ENCODE measurements at places on chromosomes 16 and 17.

DNA sequence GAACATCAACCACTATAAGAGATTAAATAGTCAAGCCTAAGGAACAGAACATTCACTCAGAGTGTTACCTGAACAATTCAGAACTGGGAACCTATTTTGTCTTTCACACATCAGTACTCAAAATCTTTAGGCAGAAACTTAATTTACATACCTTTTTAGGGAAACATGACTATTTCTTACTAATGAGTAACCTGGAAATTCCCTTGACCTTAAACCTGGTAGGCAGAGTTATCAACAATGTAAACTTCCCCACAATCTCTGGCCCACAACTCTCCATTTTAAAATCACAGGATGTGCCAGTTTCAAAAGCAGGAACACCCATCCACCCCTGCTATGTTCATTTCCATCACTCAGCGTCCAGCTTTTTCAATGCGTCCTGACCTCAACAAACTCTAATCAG is 132.9 kb upstream of the ANKFN1 start:
- H3K36me3 ChIP-seq, result no peaks in the 10 kb centered on the region
- H3K4me1 ChIP-seq, result no peaks in the 10 kb centered on the region
- H3K27ac ChIP-seq, result no peak overlapping the region
- H3K27me3 ChIP-seq, result no peaks in the 10 kb centered on the region
- DNase-seq, result no peak
- no peak overlapping the region for H3K4me3 ChIP-seq

GRCh38 chr17:67386965-67387551 is 10.0 kb downstream of the PITPNC1 start:
- H3K4me3 ChIP-seq, result no peak overlapping the region
- no peaks in the 10 kb centered on the region for H3K36me3 ChIP-seq
- H3K4me1 ChIP-seq, result peaks cover 3% of the 10 kb centered on the region
- no peak overlapping the region for H3K27ac ChIP-seq
- DNase-seq, result no peak

- H3K36me3 ChIP-seq, result no peaks in the 10 kb centered on the region
- H3K4me3 ChIP-seq, result no peak overlapping the region
- DNase-seq, result no peak
- no peak overlapping the region for H3K27ac ChIP-seq
Observed at GRCh38 chr16:55562936-55563335, 3.5 kb upstream of the CAPNS2 start.

DNA sequence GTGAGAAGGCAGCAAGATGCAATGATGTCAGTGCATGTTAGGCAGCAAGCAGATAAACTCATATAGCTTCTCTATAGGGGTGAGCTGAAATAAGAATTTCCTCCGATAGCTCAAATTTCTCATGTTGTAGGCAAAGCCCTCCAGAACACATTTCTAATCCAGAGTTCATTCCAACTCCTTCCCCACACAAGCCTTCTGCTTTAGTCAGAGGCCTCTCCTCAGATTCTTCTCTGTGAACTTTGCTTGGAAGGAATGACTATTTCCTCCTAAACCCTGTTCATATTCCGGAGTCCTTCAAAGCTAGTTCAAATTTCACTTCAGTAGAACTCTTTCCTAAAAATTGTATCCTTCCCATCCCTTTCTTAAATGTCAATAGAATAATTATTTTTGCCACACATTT is 144.8 kb downstream of the KCNJ2 start:
- no peak overlapping the region for H3K4me3 ChIP-seq
- no peaks in the 10 kb centered on the region for H3K27me3 ChIP-seq
- no peak for DNase-seq
- no peaks in the 10 kb centered on the region for H3K4me1 ChIP-seq

DNA sequence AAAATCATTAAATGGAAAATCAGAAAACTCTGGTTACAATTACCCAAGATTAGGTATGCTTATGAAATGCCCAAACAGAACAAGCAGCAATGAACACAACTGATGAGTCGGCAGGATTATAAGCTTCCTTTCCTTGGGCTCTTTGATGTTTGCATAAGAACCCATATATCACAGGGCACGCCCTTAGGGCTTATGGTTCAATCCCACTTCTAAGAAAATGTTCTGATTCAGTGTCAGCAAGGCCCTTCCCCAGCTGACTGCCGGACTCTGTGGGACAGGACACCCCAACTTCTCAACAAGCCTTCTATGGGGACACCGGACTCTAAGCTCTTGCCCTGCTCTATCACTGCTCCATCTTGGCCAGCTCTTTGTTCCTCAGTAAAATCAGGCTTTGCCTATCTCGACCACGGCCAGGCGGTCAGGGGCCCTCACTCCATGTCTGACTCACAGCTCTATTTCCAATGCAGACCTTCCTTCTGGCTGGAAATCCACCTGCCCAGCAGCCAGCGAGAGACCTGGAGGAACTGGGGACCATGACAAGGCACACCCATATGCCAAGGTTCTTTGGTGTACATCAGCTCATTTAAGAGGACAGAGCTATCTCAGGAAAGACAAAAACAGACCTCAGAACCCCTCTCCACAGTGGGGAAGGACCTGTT is 26.8 kb downstream of the LITAFD start:
- H3K27me3 ChIP-seq, result no peaks in the 10 kb centered on the region
- no peaks in the 10 kb centered on the region for H3K4me1 ChIP-seq
- no peak overlapping the region for H3K4me3 ChIP-seq

- DNase-seq, result no peak
- H3K36me3 ChIP-seq, result no peaks in the 10 kb centered on the region
- H3K4me1 ChIP-seq, result no peaks in the 10 kb centered on the region
Observed at GRCh38 chr16:77885571-77886295, 97.4 kb downstream of the VAT1L start.

- H3K27ac ChIP-seq, result no peak overlapping the region
- H3K27me3 ChIP-seq, result no peaks in the 10 kb centered on the region
- DNase-seq, result no peak
- H3K36me3 ChIP-seq, result no peaks in the 10 kb centered on the region
Observed at GRCh38 chr17:61253937-61254574, 145.6 kb upstream of the TBX2 start.

DNA sequence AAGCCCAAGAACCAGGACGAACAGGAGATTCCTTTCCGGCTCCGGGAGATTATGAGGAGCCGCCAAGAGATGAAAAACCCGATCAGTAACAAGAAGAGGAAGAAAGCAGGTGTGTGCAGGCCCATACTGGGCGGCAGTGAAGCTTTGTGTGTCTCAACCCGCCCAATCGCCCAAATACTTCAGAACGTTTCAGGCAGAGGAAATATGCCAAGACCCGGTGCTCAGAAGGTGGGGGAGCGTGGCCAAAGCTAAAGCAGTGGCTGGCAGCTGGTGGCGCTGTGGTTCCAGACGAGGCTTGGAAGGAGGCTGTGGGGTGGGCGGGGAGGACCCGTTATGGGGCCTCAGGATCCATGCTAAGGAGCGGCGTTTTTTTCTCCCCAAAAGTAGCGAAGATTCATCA is 1.2 kb downstream of the CCDC137 start:
- peaks cover 12% of the 10 kb centered on the region for H3K4me1 ChIP-seq
- no peaks in the 10 kb centered on the region for H3K27me3 ChIP-seq

DNA sequence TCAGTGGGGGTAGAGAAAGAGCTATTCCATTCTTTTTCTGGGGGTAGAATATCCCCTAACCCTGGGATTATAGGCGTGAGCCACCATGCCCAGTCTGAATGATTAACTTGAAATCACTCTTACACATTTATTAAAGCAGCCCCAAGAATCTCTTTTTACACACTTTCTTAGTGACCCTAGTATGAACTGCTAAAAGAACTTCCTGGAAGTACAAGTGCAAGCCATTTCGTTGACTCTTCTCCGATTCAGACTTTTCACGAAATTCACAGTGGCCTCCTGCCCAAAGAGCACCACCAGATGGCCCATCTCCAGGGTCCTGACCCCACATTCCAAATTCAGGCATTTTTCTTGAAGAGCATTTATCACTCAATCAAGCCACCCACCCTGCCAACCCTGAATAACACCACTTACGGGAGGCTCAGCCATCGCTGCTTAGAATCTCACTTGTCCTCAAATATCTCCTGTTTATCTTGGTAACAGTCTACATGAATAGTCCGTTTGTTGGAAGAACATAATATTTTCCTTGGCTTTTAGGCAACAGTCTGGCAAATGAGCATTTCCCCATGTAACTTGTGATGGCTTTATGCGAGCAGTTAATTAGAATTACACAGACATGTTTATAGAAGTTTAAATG is 28.0 kb downstream of the ZNF423 start:
- no peak overlapping the region for H3K27ac ChIP-seq
- DNase-seq, result no peak
- H3K4me3 ChIP-seq, result no peak overlapping the region
- H3K36me3 ChIP-seq, result no peaks in the 10 kb centered on the region
- no peaks in the 10 kb centered on the region for H3K27me3 ChIP-seq
- peaks cover 10% of the 10 kb centered on the region for H3K4me1 ChIP-seq

GRCh38 chr17:34318474-34318873 is 761 bp upstream of the CCL8 start:
- H3K27me3 ChIP-seq, result no peaks in the 10 kb centered on the region
- no peak for DNase-seq
- no peaks in the 10 kb centered on the region for H3K36me3 ChIP-seq
- H3K4me3 ChIP-seq, result no peak overlapping the region
- H3K4me1 ChIP-seq, result no peaks in the 10 kb centered on the region

- H3K36me3 ChIP-seq, result no peaks in the 10 kb centered on the region
- no peak within 1 kb of the TSS for H3K27ac ChIP-seq
- peak within 1 kb of the TSS; percentile 22 for H3K4me3 ChIP-seq
- peaks cover 3% of the 10 kb centered on the region for H3K4me1 ChIP-seq
- DNase-seq, result no peak
- no peaks in the 10 kb centered on the region for H3K27me3 ChIP-seq
Observed at GRCh38 chr17:64020056-64020766, at the start of gene ICAM2. Gene ICAM2, minus strand, starts transcription at chr17:64020633. Its CDS starts 13,942 bp downstream, at chr17:64006691.

DNA sequence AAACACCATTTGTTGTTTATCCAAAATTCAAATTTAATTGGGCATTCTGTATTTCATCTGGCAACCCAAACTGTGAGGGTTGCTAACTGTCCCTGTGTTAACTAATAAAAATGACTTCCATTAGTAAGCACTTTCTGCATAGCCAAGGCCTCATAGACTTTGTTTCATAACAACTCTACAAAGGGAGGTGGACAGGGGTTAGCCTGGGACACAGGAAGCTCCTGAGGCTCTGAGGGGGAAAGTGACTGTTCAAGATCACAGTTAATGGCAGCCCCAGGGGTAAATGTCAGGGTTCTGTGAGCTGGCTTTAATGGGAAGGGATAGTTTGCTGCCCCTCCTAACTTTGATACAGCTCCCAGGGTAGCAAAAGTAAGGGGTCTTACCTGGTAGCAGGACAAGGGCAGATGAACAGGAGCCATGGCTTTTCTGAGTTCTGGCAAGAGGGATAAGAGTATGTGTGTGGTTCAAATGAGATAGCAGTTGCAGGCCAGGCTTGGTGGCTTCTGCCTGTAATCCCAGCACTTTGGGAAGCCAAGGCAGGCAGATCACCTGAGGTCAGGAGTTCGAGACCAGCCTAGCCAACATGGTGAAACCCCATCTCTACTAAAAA is 2.2 kb downstream of the HEATR9 start:
- no peaks in the 10 kb centered on the region for H3K36me3 ChIP-seq
- H3K4me1 ChIP-seq, result no peaks in the 10 kb centered on the region
- no peak overlapping the region for H3K27ac ChIP-seq

DNA sequence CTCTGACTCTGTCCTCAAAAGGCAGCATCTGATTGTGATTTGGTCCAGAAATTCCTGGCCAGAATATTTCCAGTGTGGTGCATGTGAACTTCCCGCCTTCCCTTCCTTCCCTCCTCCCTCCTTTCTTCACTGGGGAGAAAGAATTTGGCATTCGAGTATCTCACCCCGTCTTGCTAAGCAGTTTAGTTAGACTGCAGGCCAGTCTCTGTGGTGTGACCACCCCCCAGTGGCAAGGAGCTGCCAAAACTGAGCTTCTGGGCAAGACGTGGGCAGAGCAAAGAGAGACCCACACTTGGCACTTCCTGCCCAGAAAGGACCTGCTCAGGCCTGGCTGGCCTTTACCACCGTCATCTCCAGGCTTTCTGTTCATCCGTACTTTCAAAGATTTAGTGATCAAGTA is 36.4 kb downstream of the SNX20 start:
- DNase-seq, result no peak
- H3K4me3 ChIP-seq, result no peak overlapping the region
- no peaks in the 10 kb centered on the region for H3K27me3 ChIP-seq

DNA sequence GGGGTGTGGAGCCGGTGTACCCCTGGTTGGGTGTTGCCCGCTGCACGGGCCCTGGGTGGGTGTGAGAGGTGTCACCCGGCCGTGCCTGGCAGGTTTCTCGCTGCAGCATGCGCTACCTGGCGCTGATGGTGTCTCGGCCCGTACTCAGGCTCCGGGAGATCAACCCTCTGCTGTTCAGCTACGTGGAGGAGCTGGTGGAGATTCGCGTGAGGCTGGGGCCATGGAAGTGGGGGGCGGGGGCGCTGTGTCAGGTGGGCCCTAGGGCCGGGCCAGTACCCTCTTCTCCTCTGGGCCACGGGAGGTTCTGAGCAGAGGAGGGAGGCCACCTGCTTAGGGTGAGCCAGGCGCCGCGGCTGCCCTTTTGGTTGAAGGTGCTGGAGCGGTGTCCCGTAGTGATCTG is 13.4 kb downstream of the DEF8 start:
- no peak for DNase-seq
- H3K27me3 ChIP-seq, result no peaks in the 10 kb centered on the region
- H3K27ac ChIP-seq, result no peak overlapping the region
- H3K4me3 ChIP-seq, result no peak overlapping the region
- H3K4me1 ChIP-seq, result no peaks in the 10 kb centered on the region

DNA sequence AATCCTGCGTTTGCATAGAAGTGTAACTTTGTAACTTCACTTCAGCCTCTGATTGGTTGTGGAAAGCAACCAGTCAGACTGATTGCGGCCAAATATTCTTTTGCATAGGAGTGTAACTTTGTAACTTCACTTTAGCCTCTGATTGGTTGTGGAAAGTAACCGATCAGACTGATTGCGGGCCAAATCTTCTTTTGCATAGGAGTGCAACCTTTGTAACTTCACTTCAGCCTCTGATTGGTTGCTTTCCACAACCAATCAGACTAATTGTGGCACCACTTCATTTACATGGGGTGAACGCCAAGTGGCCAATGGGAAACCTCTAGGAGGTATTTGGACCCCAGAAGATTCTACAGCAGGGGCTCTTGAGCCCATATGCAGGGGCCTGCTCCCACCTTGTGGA is 1.8 kb upstream of the TMEM98 start:
- no peaks in the 10 kb centered on the region for H3K36me3 ChIP-seq
- no peak overlapping the region for H3K4me3 ChIP-seq
- peaks cover 7% of the 10 kb centered on the region for H3K4me1 ChIP-seq
- no peak overlapping the region for H3K27ac ChIP-seq

- H3K4me1 ChIP-seq, result peaks cover 9% of the 10 kb centered on the region
- no peaks in the 10 kb centered on the region for H3K36me3 ChIP-seq
- DNase-seq, result peak; percentile 79
- H3K27me3 ChIP-seq, result no peaks in the 10 kb centered on the region
- peak overlapping the region; percentile 30 for H3K4me3 ChIP-seq
- peak overlapping the region; percentile 79 for H3K27ac ChIP-seq
Observed at GRCh38 chr17:45021607-45022287, 29.7 kb downstream of the DCAKD start.

GRCh38 chr17:36602924-36603384 is 1.6 kb downstream of the MRM1 start:
- peaks cover 5% of the 10 kb centered on the region for H3K4me1 ChIP-seq
- no peak overlapping the region for H3K27ac ChIP-seq
- DNase-seq, result peak; percentile 50
- H3K36me3 ChIP-seq, result no peaks in the 10 kb centered on the region
- H3K4me3 ChIP-seq, result peak overlapping the region; percentile 80
